Effector CD8-positive, alpha-beta T cell (primary cell): ENCODE measurements at places on chromosomes 6 and 20.

DNA sequence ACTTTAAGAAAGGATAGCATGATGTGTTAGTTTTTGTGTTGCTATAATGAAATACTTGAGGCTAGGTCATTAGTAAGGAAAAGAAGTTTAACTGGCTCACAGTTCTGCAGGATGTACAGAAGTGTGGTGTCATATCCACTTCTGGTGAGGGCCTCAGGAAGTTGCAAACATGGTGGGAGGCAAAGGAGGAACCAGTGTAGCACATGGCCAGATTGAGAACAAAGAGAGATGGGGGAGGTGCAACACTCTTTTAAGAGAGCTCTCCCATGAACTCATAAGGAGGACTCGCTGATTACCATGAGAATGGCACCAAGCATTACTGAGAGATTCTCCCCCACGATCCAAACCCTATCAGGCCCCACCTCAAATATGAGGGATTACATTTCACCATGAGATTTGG is 265.4 kb downstream of the RIMS1 start:
- no peak for DNase-seq

DNA sequence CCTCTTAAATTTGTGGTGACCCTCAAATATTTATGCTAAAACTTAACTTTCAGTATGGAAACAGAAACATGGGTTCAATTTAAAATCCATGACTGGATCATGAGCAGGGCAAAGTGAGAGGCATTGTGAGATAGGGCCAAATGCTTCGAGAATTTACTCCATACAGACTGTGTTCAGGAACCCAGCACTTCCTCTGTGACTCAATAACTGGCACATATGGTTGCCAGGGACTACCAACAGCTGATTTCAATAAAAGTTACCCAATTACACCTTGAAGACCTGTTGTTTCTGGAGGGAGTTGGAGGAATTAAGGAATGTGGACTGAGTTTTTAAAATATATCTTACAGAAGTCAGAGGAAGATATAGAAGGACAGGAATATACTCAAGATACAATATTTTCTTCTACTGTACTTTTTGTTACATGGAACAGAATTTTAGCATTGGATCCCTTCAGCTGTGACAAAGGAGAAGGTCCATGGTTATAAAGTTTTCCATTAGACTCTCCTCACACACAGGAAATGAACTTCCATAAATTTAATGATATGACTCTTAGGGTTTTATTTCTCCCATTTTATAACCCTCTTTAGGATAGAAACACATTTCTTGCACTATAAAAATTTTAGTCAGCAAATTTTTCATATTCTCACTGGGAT is 258.5 kb downstream of the KHDC1L start:
- no peak for DNase-seq

DNA sequence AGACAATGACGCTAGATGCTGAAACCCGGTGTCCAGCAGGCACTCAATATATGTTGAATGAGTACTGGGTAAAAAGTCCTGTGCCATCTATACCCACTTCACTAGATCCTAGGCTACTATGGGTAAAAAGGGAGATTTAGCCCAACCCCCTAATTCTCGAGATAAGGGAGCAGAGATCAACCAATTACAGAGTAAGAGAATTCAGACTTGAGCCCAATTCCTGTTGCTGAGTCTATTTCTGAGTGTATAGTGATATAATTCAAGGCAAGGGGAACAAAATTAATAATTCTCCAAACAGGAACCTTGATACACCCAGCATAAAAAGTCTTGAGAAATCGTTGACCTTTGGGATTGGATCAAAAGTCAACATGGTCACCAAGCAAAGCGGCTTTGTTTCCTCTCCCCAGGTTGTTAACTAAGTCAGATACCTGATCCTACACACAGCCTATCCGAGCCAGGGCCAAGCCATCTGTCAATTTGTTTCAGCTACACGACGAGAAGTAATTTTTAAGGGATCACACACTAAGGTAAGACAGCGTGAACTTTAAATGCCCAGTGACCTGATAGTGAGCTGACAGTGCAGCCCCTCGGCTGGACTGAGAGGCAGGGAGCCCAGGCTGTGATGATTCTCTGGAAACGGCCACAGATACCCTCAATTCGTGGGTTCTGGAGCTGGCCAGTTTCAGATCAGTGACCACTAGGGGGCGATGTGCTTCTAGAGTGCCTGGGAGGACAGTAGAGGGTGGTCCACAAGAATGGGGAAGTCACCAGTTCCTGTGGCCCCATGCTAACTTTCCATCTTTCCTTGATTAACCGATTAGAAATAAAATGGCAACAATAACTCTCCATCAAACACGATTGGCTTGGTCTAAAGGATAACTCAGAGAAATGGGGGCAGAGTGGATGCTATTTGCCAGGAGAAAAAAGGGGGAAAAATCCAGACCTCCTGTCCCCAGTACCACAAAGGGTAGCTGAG is 46.2 kb downstream of the SLC22A23 start:
- DNase-seq, result peak; percentile 59

DNA sequence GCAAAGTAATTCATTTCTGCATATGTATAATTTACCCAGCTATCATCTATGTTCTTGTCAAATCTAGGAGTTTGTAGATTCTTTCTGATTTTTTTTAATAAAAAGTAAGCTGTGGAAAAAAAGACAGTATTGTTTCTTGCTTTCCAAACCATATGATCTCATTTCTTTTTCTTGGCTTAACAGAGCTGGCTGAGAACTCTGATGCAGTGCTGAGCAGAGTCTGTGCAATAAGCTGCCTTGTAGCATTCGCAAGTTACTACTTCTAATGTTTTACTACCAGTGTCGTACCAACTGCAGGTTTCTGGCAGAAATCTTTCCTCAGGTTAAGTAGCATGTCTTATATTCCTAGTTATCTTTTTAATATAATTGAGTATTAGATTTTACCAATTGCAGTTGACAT is 15.6 kb downstream of the RRBP1 start:
- DNase-seq, result no peak

DNA sequence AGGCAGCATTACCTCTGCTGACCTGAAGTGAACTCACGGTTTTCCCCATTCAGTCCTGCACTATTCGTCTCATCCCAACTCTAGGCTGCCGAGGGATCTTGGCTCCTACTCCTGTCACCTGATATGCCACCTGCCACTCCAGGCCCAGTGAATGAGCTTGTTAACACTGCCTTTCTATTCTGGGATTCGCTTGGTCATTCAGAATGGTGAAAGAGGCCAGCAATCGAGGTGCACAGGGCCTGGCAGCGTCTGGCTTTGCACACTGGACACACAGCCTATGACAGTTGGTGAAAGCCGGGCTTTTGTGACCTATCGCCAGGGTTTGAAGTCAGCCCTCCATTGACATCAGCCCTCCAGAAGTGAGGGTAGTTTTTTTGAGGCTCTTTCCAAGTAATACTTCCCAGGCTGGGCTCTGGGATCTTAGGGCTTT is 59.3 kb upstream of the MYL9 start:
- no peak for DNase-seq

DNA sequence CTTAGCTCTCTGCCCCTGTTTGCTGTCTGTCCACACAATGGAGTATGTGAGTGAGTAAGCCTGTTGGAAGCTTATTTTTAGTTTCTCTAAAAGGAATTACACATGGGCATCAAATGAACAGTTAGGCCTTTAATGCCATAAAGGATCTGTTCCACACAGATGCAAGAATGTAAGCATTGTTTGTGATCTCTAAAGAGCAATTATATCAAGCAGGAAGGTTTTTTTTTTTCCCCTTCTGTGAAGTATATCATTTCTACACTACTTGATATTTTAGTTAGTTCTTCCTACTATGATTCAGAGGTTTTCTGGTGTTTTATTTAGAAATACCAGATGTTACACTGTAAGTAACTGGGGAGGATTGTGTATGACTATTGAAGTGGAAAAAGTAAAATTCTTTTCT is 627.5 kb downstream of the COL12A1 start:
- DNase-seq, result no peak

DNA sequence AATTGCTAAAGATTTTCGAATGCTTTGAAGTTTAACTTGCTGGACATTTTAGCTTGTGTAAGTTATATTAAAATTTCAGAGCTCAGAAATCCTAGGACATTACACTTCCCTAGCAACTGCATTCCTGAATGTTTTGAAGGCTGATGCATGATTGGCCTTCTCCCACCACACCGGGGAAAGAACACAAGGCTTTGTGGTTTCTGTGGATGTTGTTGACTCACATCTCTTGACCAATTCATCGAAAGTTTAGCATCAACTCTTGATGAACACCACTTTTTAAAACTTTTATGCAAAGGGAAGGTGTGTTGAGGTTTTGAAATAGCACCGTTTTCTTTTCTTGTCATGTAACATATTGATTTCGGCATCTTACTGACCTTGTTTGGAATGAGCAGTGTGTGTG is 81.1 kb downstream of the RIMS1 start:
- DNase-seq, result no peak

DNA sequence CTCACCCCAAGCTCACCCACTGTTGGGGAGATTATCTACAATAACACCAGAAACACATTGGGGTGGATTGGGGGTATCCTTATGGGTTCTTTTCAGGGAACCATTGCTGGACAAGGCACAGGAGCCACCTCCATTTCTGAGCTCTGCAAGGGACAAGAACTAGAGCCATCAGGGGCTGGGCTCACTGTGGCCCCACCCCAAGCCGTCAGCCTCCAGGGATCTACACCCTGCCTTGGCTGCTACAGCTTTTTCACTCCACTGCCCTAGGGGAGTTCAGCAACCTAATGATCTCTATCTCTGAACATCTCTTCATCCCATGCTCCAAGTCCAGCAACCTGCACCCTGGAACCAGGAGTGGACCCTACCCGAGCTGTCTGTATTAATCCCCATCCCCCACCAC is 21.2 kb downstream of the MAVS start:
- no peak for DNase-seq

- no peak for DNase-seq
These were observed 2.5 kb upstream of the BNIP5 start for GRCh38 chr6:36339146-36339545.

DNA sequence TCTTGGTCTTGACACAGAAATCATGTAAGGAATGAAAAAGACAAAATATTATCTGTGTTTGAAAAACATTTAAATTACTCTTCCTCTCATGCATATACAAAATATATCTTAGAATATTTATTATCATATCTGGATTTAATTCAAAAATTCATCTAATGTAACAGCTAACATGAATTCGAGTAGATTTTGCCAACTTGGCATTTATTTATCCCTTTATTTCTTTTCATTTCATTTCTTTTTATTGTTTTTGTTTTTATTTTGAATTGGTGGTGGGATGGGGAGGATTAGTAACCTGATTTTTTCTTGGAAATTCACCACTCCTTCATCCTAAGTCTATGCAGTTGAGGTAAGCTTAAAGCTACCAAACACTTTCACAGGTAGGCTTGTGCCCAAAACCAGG is 508.7 kb downstream of the EPHA7 start:
- no peak for DNase-seq

GRCh38 chr6:104540743-104541142 is 319.0 kb downstream of the HACE1 start:
- no peak for DNase-seq
